ENCODE measurements at places on chromosomes 4 and X.

- DNase-seq, result no peak
These were observed 239.6 kb upstream of the FAM47A start for GRCh38 chrX:34371754-34372153.

GRCh38 chr4:22312113-22312512 is 203.8 kb downstream of the ADGRA3 start:
- no peak for DNase-seq

DNA sequence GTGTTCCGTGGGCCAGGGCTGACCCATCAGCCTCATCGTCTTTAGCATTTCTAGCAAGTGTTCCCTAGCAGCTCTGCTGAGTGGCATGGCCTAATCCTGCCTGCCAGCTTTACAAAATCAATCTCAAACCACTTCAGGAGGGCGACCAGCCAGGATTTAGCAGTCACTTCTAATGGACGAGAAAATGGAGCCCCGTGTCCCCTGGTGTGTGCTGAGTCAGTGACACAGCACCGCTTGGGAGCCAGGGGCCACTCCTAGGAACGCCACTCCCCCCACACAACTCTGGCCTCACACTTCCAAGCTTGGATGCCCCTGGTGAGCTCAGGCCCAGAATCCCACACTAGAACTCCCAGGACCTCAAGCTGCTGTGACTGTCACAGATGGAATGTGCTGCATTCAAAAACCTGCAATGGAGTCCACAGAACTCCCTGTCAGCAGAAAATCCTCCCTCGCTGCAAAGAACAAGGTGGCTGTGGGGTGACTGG is 311.2 kb upstream of the GATB start:
- no peak for DNase-seq

DNA sequence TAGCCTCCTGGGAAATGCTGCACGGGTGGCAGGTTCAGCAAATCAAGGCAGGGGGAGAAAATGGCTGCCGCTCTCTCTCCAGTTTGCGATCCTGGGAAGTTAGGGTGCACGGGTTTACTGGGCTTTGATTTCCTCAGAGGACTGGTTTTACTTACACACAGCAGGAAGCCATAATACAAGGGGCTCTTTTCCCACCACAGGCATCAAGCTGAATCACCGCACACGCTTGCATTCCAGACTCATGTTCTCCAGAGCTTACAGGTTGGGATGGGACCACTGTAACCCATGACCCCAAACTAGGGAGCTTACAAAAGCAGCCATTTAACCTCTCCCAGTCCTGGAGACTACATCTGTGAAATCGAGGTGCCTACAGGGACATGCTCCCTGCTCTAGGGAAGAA is 159.8 kb downstream of the DHRSX start:
- DNase-seq, result no peak

DNA sequence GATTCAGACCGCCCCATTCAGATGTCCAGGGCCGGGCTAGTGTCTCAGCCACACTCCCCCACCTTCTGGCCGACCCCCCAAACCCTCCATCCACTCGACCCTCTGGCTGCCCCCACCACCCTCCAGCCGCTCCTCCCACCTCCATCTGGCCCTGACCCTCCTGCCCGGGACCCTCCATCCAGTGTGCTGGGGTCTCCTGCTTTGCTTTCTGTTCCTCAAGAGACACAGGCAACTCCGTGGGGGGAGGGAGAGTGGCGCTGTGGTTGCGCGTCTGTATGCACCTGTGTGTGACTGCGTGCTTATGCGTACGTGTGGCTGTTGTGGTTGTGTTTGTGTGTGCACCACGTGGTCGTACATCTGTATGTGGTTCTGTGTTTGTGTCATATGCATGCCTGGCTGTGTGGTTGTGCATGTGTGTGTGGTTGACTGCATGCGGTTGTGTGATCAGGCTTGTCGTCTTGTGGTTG is 33.3 kb downstream of the CPLX1 start:
- no peak for DNase-seq

DNA sequence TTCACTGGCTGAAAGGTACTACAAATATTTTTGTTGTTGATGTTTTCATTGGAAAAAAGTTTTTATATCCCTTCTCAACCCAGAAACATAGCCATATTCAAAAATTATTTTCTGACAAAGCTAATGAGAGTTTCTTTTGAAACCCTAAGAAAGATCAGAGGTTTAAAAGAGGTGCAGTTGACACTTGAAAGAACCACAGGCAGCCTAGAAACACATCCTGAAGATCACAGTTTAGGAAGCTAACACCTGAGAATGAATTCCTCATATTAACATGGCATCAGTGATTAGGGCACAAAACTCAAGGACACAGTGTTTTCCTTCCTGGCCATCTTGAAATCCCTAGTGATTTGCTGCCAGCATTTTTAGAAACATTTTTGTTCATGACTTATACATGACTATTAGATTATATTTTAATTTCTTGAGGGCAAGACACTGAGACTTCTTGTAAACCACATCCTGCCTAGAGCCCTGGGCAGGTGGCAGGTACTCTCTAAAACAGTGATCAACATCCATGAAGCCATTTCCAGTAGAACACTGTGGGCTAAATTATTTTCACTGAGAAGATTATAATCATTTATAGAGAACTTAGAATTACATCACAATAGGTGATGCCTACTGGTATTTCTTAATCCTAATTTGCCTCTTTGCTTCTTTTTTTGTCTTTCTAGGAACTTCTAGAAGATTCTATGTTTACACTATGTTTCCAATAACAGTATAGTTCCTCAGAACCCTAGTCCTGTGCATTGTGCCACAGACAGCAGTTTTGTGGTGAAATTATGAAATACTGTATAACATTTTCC is 80.0 kb downstream of the ARSJ start:
- DNase-seq, result peak; percentile 10

DNA sequence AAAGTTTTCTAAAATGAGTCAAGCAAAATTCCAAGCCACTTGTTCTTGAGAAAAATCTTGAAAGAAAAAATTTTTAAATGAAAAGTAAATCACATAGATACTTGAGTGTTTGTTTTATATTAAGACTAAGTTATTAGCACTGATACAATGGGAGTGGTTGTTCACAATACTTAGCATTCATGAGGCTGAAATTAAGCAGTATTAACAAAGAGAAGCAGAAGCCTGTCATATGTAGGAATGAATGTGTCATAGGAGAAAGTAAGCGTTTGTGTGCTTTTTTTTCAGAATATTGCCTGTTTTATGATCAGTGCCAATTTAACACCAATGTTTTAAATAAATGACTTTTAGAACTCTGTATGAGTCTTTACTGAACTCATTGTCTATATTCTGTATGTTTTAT is 37.6 kb downstream of the PLS3 start:
- no peak for DNase-seq

DNA sequence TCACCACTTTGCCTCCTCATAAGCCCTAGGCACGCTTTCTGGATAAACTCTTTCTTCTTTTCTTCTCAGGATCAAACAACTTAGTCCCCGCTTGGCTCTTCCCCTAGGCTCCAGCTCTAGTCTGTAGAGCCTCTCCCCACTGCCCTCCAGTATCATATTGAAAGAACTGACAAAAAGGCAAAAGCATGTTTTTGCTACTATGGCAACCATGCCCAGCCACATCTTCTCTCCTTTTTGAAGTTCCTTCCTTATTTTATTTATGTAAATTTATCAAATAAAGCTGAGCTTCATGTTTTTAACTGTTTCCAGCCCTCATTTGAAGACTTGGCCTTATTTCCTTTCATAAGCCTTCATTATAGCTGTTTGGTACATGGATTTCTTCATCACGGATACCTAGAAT is 86.0 kb upstream of the LIMCH1 start:
- DNase-seq, result no peak

DNA sequence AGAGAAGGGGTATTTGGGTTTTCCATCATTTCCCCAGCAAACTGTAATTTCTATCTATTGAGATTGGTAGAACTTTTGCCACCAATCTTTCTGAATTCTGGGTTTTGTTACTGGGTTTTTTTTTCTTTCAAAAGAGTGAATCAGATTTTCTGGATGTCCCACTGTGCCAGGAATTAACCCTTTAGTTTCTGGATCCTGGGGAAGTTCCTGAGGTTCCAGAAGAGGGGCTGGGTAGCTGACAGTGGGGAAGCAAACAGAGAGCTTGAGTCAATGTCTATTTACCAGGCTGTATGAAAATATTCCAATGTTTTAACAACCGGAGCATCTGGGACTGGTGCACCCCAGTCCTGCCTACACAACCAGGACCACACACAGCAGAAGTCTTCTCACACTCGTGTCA is 25.8 kb upstream of the SOD3 start:
- no peak for DNase-seq

- no peak for DNase-seq
These were observed 23.4 kb upstream of the ADGRA3 start for GRCh38 chr4:22539251-22539650.

DNA sequence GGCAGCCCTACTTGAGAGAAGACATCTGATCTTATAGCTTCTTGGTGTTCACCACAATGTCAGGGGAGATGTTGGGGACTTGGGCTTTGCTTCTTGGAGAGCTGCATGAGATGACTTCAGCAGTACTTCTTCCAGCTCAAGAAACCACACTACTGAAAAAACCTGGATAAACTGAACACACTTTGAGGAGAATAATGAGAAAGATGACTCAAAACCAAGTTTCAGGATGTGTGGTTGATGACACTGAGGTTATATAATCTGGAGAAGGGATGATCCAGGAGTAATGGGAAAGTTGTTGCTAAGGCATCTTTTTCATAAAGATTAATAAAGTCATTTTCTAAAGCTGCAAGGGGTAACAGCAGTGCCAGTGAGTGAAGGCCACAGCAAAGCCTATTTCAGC is 58.4 kb upstream of the PNPLA4 start:
- no peak for DNase-seq

GRCh38 chr4:153773236-153773690 is 13.4 kb upstream of the RNF175 start:
- no peak for DNase-seq

GRCh38 chr4:39032218-39033085 is at the start of gene TMEM156:
TSS of gene TMEM156 (minus strand) at chr4:39032409. CDS start at chr4:39032313, 96 bp downstream.
- DNase-seq, result peak; percentile 53

GRCh38 chr4:101304916-101305315 is 42.4 kb downstream of the PPP3CA start:
- DNase-seq, result no peak

DNA sequence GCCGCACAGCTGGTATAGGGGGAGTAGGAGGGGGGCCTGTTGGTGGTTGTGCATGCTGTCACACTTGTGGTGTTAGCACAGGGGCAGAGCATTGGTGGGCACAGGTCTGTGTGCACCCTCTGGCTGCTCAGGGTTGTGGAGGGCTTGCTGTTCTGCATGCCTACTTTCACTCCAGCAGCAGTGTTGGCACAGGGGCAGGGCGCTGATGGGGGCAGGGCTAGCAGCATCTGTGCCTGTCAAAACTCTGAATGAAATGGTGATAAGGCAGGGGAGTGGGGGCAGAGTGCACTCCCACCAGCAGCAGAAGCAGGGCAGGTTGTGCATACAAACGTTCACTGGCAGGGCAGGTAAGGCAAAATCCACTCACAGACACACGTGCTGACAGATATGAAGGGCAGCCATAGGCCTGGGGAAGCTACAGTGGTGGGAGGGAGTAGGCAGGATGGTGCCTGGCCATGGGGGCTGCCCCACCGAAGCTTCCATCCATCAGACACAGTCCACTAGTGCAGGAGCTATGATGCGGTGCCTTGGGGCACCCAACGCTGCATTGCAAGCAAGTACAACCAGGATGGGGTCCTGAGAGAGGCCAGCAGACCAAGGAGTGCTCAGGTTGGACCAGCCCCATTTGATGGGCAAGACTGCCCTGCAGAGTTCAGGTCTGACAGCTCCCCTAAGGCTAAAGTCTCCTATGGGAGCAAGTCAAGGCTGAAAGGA is 160.7 kb upstream of the SPANXC start:
- DNase-seq, result no peak

DNA sequence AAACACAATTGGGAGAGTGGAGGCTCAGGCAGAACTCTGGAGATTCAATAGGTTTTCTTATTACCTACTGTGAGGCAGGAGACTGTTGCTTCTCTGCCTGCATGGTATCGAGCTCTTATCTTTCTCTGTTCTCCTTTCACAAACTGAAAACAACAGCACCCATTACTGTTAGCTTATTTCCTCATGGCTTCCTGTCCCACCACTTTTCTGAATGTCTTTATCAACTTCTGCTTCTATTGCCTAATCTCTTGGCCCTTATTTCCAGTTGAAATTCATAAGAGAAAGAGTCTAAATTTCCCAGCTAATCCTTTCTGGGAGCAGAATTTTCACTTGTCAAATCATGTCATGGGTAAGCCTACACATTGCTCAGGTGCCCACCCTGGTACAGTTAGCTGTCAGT is 46.8 kb upstream of the NDST3 start:
- peak; percentile 22 for DNase-seq

GRCh38 chrX:129777218-129778030 is 2.3 kb upstream of the SASH3 start:
- peak; percentile 62 for DNase-seq

- DNase-seq, result no peak
These were observed 115.1 kb downstream of the STK32B start for GRCh38 chr4:5166377-5166776.

DNA sequence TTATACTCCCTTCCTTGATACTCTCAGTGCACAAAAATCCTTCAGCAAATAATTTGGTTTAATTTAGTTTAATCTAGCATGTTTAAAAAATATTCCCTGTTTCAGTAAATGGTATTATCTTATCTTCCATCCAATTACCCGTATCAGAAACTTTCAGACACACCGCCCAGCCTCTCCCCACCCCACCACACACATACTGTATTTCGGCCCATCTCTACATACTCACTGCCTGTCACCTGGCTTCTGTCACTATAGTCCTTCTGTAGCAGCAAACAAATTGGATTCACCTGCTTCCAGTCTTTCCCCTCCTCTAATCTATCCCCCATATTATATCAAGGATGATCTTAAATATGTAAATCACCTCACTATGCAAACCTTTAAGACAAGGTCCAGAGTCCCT is 24.8 kb upstream of the GAB1 start:
- DNase-seq, result no peak

DNA sequence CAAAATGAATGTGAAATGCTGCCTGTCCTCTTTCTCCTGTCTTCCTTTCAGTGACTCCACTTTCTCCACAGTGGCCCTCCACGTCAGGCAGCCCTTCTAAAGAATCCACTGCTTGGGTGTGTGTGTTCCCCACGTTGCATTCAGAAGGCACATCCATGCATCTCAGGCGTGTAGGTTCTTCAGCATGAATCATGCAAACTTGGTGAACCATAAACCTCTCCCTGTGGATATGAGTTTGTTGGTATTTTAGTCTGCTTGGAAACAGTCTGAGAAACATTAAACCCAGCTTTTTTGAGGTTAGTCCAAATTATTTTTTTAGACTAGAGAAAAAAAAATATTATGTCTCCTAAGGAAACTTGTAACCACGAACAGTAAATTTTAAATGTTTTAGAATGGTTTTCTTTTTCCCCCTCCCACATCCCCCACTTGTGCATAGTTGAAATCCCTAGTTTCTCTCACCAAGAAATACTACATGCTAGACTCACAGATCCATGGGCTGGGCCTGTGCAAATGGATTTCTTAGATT is 251.6 kb downstream of the CBR4 start:
- DNase-seq, result no peak

DNA sequence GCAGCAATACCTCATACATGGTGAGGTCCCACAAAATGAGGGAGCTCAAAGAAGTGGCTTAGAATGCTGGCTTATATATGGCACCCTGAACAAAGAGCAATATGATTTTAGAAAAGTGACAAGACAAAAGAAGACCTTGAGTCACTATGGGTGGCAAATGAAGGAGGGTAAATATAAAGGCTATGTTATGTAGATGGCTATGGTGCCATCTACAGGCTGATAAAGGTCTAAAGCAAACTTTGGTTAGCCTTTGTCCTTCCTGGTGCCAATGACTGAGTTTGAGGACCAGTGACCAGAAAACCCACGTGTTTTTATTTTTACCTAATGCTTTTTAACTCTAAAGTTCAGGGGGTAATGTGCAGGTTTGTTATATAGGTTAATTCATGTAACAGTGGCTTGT is 151.8 kb downstream of the CCNG2 start:
- DNase-seq, result peak; percentile 45

- DNase-seq, result no peak
These were observed 351.2 kb downstream of the BMPR1B start for GRCh38 chr4:95108883-95109421.
